SIG-M5 (cell line): ENCODE measurements at places on chromosomes 2 and 18.

GRCh38 chr2:210224591-210224940 is 681 bp downstream of the ACADL start:
- DNase-seq, result no peak

- DNase-seq, result no peak
Observed at GRCh38 chr2:237590272-237591140, at the start of gene RAB17. Gene RAB17, minus strand, starts transcription at chr2:237590734. Its CDS starts 4,580 bp downstream, at chr2:237586154.

GRCh38 chr2:151827564-151828142 is 568 bp downstream of the ARL5A start:
- DNase-seq, result no peak

DNA sequence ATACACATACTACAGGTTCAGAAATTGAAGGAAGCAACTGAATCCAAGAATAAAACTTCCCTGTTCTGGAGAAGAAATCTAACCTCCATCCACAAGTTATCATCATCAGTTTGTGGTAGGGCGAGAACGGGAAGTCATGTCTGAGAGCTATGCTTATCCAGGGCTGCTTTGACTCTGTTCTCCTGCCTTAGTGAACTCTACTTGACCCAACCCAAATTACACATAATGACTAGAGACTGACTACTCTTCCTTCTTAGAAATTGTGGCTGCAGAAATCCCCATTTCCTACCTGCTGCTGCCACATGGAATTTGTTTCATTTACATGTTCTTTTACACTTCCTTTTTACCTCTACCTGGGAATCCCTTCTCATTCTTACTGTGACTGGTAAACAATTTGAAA is 1102.6 kb upstream of the PIK3C3 start:
- no peak for DNase-seq

DNA sequence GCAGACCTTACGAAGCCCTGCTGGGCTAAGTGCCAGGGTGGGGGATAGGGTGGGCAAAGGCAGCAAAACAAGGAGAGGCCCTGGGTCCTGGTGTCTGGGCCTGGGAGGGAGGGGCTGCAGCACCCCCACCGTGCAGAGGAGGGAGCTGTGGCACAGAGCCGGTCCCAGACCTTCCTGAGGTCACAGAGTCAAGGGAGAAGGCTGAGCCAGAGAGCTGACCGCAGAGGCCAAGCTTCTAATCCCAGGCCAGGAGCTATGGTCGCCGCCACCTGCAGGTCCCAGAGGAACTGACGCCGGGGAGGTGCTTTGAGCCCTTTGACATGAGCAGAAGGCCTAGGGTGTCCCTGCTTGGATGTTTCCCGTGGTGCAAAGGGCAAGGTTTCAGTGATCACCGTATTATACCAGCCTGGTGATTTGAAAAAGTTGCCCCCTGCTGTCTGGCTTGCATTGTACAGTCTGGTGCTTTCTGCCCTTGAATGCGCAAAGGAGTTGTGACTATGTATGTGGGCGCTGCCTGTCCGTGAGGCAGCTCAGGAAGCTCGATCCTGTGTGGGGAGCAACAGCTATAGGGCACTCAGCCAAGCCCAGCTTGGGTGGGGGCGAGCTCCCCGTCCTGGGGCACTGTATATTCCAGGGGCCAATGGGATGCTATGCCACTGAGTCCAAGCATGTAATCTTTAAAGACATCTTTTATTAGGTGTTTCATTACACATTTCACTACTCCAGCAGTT is 44.3 kb downstream of the EDAR start:
- no peak for DNase-seq

DNA sequence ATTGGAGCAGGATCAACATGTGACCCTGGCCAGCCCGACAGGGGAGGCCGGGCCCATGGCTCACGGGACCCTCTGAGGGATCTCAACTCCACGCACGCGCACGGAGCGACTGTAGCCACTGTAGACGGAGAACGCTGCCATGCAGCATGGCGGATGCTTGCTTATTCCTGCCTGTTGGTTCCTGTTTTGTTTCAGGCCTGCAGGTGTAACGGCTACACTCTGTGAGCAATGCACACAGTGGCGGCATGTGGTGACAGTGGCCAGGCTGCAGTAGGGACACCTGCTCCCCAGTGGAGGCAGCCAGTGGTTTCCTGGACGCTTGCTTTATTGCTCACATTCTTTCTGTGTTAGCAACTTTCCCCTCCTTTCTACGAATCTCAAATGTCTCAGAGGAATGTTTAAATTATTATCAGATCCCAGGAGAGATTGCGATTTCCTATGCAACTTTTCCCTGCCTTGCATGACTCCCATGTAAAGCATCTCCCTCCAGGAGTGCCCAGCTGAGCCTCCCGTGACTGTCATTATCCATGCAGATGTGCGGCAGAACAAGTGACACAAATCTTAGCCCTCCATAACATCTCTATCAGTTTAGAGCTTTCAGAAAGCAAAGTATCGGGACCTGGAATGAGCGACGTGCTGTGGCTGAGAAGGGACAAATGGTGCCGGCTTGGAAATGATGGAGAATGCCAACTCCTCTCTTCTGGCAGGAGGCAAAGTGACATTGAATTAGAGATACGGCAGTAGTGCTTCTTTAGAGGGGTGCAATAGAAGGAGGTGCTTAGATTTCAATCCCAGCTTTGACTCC is 209.7 kb downstream of the ASB1 start:
- no peak for DNase-seq

- DNase-seq, result no peak
Observed at GRCh38 chr18:26435415-26436095, 112.8 kb downstream of the KCTD1 start.

DNA sequence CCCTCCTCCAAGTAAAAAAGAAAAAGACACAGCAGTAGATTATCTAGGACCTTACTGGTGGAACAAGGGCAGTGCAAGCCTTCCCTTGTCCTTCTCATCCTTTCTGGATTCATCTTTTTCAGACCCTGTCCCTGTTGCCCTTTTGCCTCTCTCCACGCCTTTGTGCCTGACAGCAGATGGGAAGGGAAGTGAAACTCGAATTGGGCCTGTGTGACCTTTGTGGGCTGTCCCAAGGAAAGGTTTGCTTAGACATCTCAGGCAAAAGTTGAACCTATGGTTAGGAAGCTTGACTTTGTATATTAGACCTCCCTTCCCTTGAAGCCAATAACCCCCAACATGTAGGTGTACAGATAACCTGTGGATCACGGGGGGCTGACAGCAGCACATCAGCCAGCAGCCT is 185.3 kb downstream of the PRKCE start:
- DNase-seq, result no peak

- no peak for DNase-seq
Observed at GRCh38 chr2:120538691-120539423, 192.9 kb downstream of the INHBB start.

DNA sequence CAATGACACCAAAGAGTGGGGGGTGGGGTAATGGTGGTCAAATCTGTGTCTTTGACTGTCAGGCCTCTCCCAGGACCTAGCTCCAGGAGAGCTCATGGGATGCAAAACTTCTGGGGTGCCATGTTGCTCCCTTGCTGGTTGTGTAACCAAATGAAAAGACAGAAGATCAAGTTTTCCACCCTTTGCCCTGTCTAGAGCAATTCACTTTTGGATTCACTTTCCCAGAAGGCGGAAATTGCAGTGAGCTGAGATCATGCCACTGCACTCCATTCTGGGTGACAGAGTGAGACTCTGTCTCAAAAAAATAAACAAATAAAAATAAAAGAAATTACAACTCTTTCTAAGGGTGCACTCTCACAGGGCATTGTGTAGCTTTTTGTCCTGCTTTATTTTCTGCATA is 34.9 kb upstream of the PLA2R1 start:
- DNase-seq, result no peak

- DNase-seq, result no peak
Observed at GRCh38 chr18:53541924-53542323, 682.5 kb downstream of the MBD2 start.

GRCh38 chr2:37894047-37894446 is 31.0 kb upstream of the RMDN2 start:
- no peak for DNase-seq

- no peak for DNase-seq
Observed at GRCh38 chr2:18885457-18885856, 296.1 kb upstream of the NT5C1B start.

DNA sequence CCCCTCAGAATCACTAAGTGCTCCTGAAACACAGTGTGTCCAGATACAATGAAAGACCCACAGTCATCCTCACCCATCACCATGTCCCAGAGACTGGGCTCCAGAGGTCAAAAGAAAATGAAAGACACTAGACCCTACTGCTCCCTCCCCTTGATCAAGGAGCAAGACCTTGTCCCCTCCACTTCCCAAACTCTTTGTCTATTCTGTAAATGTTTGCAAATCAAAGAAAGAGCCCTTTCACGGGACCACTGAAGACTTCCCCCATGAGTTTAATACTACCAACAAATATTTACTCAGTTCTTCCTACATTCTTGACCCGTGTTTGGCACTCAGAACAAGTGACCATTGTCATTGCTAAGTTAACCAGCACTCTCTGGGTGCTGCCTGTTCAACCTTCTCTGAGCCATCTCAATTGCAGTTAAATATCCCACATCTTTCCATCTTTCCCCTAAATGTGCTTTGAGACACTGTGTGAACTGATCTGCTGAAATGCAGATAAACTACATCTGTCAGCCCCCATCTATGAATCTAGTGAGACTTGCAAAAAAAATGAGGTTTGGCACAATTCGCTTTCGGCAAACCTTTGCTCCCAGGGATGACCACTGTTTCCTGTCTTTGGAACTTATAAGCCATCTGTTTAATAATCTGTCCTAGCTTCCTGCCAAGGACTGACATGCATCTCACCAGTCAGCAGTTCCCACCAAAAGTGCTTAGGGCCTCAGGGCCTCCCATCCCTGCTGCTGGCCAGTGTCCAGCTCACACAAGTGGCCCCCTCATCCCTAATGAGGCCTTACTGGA is 170.3 kb downstream of the GFPT1 start:
- DNase-seq, result no peak

GRCh38 chr2:26630669-26631360 is 10.4 kb downstream of the CIB4 start:
- DNase-seq, result no peak

DNA sequence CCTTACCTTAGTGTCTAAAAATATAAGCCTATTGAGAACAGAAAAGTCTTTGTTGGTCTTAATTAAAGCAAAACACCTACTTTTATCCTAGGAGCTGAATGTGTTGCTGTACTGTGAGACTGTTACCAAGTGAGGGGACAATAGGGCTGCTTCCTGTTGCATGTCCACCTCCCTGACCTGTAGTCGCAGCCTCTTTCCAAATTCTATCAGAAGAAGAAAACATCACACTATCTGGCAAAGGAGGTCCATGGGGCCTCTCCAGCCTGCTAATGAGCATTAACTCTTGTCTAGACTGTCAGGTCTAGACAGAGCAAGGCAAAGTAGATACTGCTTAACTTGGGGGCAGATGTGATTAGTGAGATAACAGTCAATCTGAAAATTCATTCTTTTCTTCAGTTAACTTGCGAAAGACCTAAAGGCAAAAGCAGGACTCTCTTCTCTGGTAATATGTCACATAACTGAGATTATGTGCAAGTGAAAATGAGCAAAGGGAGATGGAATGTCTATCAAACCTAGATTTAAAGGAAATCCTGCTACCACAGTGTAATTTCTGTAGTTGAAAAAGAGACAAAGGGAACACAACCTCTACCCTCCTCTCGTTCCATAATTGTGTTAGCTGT is 66.9 kb downstream of the CDH20 start:
- no peak for DNase-seq

GRCh38 chr18:62621546-62621945 is 93.8 kb upstream of the PHLPP1 start:
- no peak for DNase-seq

GRCh38 chr2:171146633-171147032 is 14.1 kb downstream of the TLK1 start:
- peak; percentile 67 for DNase-seq

GRCh38 chr18:32328379-32328778 is 138.5 kb downstream of the MEP1B start:
- DNase-seq, result no peak

- no peak for DNase-seq
Observed at GRCh38 chr2:215436705-215437565, 1.1 kb upstream of the FN1 start.

DNA sequence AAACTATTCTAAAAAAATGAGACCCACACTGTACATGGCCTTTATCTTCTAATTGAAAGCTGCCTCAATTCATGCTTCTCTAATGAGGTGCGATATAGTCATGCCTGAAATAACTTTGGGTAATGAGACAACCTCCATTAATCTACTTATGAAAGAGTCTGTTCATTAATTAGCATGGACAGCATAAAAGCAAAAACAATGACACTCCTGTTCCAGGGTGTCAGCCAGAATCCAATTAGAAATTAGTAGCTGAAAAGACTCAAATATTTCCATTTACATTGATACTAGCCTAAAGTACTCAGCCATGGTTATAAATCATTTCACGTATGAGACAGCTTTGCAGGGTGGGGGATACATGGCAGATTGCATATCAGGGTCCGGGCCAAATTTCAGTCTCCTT is 288.7 kb downstream of the AKAIN1 start:
- no peak for DNase-seq

DNA sequence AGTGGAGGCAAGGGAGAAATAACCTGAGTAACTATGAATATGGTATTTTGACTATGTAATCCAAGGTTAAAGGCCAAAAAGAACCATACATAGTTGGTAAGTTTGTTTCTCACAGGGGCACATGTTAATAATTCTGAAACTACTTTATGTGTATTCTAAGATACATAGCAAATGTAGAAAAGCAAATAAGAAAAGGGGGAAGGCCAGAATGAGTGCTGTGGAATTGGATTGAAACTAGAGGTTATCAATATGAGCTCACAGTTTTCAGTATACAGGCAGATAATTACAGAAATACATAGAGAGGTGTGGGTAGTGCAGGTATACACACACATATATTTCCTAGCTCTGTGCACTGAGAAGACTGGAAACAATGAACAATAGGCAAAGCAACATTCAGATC is 13.7 kb downstream of the INO80C start:
- no peak for DNase-seq

DNA sequence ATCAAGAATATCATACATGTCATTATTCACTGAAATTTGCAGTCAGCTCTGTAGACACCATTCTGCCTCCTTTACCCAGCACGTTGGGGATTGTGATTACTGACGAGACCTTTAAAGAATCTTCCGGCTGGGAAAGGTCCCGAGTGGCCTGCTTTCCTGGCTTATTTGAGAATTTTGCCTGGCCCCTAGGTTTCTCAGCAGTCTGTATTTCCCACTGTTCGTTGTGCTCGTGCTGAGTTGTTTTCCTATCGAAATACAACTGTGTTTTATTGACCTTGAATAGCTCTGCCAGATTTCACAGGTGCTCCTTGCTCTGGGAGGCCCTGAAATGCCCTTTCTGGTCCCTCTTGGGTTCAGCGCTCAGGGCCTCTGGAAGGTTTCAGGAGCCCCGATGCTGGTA is 94.9 kb downstream of the AGAP1 start:
- DNase-seq, result no peak

- no peak for DNase-seq
Observed at GRCh38 chr2:197920088-197920487, 115.7 kb downstream of the PLCL1 start.

DNA sequence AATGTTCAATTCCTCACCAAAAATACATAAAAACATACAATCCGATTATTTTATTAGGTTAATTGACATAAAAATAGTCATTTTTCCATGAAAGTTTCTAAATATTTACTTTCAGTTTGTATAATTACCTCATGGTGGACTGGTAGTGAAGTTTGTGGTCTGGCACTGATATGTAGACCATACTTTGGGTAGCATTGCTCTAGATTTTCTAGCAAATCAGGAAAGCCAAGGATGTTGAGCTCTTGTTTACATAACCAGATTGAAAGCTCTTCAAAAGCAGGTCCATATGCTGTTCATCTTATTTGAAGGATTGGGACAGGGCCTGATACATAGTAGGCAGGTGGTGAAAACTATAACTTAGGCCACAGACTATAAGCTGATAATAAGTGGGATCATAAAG is 61.8 kb downstream of the COMMD1 start:
- no peak for DNase-seq

GRCh38 chr2:232384466-232384865 is 5.9 kb downstream of the ALPP start:
- DNase-seq, result no peak
